Activated effector memory CD4-positive, alpha-beta T cell treated with Interleukin-2 at 50 U/mL for 16 hours (primary cell): ENCODE measurements at places on chromosomes 13 and 19.

DNA sequence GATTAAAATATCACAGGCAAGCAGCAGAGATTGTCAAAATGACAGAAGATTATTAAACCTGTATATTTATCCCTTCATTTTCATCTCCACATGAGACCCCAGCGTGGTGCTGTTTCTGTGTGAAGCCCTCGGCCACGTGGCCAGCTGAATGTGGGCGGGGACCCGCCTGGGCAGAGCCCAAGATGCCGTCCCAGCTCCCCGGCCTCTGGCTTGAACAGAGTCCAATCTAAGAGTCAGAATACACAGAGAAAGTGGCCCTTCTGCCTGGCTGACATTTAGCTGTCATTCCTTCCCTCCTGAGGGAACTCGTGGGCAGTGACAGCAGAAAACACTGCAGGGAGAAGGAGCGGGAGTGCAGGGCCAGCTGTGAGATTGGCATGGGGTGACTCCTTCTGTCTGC, 34.9 kb upstream of the UQCRFS1 start:
- DNase-seq = no peak

DNA sequence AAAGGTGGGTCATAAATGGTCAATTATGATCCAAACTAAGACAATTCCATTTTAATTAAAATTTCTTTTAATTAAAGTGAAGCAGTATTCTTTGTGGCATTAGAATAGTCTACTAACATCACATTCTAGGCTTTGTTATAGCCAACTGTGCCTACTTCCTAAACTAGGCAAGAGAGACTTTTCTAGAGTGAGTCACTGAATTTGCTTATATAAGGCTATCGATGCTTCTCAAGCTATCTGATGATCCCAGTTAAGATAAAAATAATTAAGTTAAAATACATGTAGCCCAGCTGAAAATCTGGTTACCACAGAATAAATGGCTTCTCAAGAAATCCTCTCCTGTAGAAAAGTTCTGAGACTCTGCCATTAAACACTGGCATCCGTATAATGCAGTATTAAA, 12.5 kb downstream of the ANKRD10 start:
- DNase-seq = no peak

DNA sequence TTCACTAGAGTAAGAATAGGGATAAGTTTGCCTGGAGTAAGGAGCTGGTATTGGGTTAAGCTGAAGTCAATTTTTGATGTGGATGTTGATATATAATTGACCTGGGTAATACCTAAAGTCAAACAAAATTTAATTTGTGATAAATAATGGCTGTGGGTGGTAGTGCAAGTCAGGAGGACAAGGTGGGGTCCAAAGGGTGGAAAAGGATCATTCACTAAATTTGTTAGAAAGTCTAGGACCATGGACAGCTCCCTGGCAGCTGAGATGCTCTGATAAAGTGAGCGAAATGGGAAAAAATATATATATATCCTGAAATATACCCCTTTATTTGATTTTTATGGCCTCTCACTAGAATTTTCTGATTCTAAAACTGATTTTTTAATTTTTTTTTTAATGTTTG, 463.5 kb downstream of the GPC6 start:
- no peak for DNase-seq

DNA sequence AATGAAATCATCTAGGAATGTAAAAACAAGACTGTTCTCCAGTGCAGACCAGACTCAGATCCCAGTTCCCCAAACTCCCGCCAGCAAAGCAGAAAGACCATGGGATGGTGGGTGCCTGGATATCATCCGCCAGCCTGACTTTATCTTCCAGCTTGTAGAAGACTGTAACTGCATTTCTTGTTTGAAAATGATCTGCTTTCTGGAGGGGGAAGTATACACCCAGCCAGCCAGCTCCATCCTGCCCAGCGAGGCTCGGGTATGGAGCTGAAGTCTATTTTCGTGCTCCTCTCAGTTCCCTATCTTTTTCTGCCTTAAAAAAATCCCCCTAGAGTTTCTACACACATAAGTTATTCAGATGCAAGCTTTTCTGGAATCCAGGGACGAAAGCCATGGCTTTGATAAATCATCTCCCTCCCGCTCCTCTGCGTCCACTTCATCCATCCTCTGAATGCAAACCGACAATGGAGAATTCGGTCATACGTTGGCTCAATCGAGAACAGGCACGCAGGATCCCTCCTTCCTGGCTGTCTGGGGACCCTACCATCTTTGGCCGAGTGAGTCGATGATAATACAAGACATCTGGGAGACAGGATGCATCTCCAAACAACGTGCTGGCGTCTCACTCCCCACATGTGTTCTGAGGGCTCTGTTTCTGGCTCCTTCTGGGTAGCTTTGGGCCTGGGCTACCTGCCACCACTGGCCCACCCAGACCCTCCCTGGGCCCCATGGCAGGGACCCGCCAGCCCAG, 31.2 kb downstream of the CEBPG start:
- DNase-seq = no peak

- no peak for DNase-seq
Measured at GRCh38 chr19:52070496-52070895, 21.9 kb upstream of the ZNF432 start.

DNA sequence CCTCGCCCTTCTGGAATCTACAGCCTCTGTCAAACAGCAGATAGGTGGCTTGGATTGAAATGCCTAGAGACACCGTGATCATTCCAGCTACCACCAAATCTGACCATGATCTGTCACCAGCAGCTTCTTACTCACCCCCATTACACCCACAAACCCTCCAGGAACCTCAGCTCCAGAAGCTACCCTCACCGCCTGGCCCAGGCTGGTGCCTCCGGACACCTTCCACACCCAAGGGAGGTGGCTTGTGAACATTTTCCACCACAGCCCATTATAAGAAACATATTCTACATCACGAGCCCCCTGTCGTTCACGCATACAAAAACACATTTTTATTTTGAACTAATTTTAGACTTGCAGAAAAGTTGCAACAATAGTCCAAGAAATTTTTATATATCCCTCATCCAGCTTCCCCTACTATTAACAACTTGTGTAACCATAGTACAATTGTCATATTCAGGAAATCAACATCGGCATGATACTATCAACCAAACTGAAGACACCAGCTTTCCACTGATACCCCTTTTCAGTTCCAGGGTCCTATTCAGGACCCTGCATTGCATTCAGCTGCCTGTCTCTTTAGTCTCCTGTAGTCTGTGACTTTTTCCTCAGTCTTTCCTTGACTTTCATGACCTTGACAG, 15.4 kb upstream of the UBE2L5 start:
- DNase-seq = no peak

DNA sequence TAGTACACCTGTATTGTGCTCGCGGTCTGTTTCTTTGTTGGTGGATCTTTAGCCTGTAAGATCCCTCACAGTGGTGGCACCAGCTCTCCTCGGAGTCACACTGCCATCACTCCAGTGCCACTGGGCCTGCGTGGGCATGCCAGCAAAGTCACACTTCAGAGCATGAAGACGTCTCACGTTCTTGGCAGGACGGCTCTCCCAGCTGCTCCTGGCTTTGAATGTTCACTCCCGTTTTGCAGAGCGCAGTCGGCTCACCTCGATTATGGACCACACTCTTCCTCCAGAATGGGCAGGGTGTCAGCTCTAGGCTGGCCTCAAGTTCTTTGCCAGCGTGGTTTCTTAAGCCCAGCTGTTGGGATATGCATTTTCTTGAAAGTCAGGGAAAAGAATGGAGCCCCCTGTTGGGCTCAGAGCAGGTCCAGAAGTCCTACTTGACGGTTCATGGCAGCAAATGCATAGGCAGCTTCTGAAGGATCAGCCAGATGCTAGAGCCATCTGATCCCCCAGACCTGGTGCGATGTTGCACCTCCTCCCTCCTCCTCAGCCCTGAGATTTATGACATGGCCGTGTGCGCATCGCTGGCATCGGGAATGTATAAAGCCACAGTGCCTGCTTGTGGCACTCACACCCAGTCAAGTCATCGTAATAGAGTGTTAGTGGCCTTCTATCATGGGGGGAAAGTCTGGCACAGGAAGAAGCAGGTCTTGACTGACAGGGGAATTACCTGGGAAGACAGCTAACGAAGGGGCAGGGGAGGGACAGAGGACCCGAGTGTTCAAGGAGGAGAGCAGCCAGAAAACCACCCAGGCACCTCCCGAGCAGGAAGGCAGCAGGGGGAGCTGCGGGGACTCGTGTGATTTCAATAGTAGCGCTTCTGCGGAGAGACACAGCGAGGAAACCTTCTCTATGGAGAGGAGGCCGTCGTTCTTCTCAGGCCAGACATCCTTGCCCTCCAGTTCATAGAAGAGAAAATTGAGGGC, 40.2 kb upstream of the NPAS1 start:
- DNase-seq = no peak

- DNase-seq = no peak
Measured at GRCh38 chr19:50658441-50659317, 9.4 kb downstream of the C19orf81 start.

DNA sequence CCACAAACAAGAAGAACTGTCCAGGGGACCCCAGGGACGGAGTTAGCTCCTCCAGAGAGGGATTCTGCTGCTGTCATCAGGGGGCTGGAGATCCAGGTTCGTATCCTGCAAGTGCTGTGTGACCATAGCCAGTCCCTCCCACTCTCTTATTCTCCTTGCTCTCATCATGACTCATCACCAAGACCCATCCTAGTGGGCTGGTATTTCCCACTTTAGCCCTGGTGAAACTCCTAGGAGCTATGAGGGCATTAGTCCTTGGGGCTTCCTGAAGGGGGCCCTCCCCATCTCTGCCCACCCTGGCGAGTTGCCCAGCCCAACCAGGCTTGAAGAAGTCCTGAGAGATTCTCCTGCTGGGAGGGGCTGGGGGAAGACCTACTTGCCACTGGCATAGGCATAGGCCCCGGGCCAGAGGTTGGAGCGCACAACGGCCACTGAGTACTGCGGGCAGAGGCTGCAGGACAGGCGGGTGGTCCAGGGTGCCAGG, 7.5 kb upstream of the DMWD start:
- no peak for DNase-seq
